ENCODE measurements at places on chromosomes 4 and X.

- no peak for DNase-seq
Measured at GRCh38 chrX:116694046-116694445, 231.3 kb upstream of the CT83 start.

DNA sequence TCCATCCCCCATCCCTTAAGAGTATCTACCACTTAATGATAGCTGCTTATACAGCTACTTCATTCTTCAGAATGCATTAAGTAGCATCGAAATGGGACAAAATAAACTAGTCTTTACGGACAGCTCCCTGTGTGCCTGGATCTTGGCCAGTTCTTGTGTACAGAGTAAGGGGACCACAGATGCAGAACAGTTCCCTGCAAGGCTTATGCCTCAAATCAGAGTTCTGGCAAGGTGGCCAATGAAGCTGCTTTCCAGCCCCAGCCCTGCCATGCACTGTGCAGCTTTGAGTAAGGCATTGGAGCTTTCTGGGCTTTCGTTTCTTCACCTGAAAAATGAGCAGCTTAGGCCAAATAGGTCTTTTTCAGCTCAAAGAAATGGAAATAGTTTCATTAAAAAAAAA is 14.2 kb downstream of the CLNK start:
- no peak for DNase-seq

- no peak for DNase-seq
Measured at GRCh38 chr4:153166716-153167501, 37.3 kb upstream of the TRIM2 start.

GRCh38 chr4:110020139-110020538 is 107.5 kb downstream of the EGF start:
- DNase-seq = no peak

Data from BE2C (cell line).